ENCODE measurements at places on chromosomes 12 and 14.

DNA sequence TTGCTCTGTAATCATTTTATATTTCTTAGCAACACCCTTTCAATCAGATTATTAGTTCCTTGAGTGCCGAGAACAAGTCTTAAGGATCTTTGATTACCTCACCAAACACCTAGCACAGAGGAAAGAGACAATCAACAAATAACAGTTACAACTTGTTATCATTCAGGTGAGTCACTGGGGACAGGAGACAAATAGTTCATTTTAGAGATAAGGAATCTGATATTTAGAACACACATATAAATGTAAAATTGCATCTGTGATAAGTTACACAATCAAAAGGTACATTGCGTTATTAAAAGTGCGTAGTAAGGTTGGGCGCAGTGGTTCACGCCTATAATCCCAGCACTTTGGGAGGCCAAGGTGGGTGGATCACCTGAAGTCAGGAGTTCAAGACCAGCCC, 5.1 kb upstream of the STXBP6 start:
- no peak for DNase-seq

- no peak for DNase-seq
Measured at GRCh38 chr12:95699579-95699978, 91.0 kb downstream of the NTN4 start.

- no peak for DNase-seq
Measured at GRCh38 chr12:76220980-76221379, 127.2 kb downstream of the BBS10 start.

- DNase-seq: no peak
Measured at GRCh38 chr12:52687497-52688385, 7.5 kb upstream of the KRT1 start.

GRCh38 chr12:6816598-6816997, 5.0 kb upstream of the GPR162 start:
- DNase-seq: no peak

DNA sequence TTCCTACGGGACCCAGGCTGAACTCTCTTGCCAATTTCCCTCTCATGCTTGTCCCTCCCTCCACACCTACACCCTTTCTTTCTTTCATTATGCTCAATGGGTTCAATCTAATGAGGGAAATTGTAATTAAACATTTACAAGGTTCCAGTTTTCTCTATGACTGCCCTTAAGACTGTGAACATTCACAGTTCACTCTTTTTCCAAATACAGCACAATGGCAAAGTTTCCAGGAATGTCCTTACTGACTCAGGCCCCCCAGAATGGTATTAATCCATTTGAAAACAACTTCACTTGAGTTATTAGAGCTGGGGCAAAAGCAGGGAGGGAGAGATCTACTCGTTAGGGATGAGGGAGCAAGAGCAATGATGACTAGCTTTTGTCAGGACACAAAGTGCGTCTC, 892.1 kb downstream of the NRXN3 start:
- DNase-seq: no peak

DNA sequence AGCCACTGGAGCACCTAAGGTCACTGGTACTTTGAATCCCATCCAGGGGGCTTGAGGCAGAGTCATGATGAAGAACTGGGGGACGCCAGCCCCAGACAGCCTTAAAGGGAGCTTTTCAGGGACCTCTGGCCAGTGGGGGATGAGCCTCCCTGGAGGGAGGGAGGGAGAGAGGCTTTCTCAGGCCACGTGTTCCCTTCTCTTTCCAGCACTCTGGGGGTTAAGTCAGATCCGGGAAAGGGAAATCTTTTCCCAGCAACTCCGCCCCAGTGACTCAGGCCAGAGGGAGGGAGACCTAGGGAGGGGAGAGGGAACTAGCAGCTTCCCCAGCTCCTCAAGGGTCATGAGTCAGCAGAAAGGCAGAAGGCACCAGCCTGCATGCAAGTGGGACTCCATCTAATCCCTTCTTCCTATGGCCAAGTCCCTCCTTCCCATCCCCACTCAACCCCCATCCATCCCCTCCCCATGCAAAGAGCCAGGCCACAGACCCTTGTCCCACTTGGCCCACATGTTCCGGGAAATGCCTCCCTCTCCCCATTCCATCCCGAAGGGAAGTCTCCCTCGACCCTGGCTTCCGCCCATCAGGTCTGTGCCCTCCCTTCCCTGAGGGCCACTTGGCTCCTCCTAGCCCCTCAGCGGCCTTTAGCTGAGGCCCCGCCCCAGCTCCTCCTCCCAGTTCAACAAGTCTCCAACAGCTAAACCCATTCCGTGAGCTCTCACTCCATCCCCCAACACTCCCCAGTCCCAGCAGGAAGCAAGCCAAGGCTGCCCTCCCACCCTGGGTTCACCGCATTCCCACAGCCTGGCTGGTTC, 5.6 kb downstream of the TNFRSF1A start:
- peak; percentile 100 for DNase-seq

DNA sequence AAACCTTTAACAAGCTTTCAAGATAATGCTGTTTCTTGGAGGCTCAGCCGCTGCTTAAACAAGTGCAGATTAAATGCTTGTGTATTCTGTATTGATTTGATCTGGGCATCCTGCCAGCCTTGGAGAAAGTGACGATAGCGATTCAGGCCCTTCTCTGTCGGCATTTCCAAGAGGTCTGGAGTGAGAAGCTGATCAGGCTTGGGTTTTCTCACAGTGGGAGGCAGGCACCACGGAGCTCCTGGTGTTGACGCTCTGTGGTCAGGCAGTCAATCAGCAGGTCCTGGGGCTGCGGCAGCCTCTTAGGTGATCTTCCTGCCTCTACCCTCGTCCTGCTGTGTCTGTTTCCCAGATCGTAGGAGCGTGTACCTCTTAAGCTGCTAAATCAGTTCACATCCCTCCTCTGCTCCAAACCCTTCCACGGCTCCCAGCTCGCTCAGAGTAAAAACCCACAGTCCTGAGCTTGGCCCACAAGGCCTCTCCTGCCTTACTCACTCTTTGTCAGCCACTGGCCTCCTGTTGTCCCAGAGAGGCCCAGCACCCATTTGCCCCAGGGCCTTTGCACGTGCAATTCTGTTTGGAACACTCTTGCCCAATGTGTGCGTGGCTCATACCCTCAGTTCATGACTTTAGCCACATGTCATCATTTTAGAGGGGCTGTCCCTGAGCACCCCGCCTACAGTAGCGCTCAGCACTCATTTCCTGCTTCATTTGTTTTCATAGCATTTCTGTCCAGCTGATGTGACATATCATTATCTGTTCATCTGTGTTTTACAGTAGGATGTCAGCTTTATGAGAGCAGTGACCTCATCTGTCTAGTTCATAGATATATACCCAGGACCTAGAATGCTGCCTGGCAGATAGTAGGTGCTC, 155.4 kb downstream of the AACS start:
- DNase-seq: no peak

DNA sequence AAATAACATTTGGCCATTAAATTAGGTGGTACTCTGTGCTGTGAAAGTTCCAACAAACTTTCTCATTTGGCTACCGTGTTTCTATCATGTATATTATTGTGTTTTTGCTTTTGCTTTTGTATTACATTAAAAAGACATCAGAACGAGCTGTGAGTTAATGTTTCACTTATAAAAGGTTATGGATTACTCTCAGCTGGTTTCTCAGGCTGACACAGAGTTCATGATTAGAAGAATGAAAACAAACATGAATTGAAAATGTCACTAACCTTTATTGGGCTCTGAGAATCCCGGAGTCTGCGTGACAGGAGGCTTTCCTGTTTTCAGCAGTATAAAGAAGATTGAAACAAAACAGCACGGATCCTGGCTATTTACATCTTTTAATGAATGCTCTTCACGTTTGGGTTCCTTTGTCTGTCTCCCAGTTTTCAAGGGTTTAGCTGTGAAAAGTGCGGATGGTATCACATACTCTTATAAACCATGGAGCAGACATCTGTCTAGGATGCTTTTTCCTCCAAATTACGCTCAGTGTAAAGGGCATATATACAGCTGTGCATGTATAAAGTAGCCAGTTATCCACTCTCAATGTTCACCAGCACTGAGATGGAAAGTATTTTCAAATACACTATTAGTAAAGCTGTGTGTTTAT, 153.6 kb downstream of the PTCSC3 start:
- no peak for DNase-seq

DNA sequence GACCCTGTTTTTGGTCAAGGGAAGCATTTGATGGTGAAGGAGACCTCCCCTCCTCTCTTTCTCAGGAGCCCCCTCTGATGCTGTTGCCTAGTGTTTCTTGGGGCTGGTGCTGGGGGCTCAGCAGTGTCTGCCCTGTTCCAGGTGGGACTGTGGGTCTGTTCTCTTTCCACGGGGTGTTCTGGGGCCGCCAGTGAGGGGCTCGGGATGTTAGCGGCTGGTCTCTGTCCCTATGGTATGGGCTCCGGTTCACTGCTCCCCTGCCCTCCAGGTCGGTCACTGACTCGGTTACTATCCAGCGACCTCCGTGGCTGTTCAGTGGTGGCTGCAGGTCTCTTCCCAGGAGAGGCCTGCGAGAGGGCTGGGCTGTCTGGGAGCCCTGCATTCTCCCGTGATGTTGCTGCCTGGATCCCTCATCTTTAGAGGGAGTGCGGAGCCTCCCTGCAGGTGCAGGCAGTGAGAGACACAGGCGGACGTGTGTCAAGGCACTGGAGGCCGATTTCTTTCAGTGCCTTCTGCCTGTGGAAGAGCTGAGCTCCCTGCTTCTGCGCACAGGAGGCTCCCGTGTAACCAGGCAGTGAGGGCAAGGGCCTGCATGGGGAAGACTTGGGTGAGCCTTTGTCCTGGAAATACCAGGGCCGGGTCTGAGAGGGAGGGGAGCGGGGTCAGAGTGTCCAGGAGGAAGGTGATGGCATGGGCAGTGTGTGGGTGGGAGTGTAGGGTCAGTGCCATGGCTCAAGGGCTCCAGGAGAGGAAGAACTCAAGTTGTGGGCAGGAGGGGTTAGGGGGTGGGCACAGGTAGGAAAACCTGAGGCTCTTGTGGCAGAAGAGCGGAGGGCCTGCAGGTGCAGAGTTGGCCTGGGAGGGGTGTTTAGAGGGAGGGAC, 362.6 kb downstream of the TMEM121 start:
- DNase-seq: no peak

- DNase-seq: peak; percentile 32
Measured at GRCh38 chr12:116384691-116385485, 107.4 kb upstream of the MED13L start.

GRCh38 chr12:81797100-81797499, 38.0 kb upstream of the PPFIA2 start:
- DNase-seq: no peak

DNA sequence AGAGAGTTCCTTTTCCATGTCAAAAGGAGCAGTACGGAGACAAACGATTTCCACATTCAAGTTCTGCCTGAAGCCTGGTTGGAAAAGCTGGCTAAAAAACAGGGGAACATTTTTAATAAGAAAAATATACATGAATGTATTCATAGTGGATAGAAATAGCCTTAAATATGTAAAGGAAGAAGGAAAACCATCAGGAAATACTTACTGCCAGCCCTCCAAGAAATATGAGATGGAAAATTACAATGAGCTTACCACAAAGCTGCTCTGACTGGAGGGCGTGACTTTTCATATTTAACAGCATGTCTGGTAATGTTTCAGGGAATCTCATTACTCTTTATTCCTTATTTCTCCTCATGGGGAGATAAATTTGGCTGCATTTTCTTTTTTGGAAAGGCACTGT, 75.9 kb upstream of the ZDHHC17 start:
- DNase-seq: peak; percentile 64

- no peak for DNase-seq
Measured at GRCh38 chr14:51546603-51547258, 105.0 kb upstream of the FRMD6 start.
